AG08395 (cell line): ENCODE measurements at places on chromosomes 4 and X.

GRCh38 chrX:15679246-15679645, 14.6 kb upstream of the CLTRN start:
- no peak for DNase-seq

- DNase-seq, result no peak
Observed at GRCh38 chr4:99828477-99828876, 11.8 kb downstream of the DAPP1 start.

DNA sequence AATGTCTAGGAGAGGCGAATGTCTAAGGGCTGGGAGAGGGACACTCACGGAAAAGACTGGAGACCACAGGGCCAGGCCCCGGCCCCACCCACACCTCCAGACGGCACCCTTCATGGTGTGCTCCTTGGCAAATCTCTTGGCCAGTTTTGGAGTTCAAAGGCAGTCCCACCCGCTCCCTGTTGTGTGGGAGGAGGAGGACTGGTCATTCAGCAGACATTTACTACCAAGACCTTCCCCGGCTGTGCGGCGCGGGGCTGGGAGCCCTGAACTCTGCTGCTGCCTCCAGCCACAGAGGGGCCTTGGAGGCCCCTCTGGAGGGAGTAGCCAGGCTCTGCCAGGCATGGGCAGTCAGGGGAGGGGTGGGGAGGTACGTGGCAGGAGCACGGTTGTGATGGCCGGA, 8.7 kb upstream of the TBC1D14 start:
- no peak for DNase-seq

DNA sequence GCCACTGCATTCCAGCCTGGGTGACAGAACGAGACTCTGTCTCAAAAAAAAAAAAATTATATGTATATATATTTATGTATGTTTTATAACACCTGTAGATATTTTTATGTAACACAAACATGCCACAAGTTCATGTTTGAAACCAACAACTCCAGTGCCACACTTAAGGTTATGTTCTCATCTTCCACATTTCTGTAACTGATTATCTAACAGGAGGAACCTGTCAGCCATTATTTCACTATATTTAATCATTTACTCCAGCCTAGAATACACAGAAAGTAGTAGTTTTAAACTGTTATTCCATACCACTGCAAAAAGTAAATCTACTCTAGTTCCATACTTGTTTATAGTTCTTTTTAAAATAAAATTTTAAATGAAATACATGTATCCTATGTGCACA, 32.3 kb downstream of the MCUB start:
- no peak for DNase-seq

DNA sequence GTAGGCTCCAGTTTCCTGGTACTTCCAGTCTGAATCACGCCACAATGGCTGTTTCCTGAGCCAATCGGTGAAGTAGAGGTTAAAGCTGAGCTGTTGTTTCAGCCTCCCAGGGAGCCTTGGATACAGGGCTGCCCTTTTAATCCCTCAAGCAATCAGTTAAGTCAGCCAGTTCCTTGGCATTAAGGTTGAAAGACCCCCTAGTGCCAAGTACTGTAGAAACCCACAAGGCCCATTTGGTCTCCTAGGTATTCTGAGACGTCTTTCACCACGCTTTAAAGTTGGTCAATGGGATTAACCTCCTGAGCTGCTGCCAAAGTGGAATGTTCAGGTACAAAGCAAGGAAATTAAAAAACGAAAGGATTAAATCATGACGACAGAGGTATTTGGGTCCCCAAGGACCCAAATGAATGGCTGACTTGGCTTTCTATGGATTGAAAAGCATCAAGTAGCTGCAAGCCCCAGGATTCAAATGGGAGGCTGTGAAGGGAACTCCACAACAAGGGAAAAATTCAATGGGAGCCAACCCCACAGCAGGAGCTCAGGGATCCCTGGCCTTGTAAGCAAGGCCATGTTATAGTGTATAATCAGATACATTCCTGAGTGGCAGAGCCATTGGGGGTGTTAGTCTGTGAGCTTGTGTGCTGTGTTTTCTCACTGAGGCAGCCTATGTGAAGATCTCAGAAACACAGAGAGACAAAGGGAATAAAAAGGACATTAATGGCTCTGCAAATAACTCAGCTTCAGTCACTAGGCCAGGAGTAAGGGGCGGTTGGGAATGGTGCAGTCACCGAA, 86.0 kb downstream of the ATG4A start:
- DNase-seq, result no peak

- DNase-seq, result no peak
Observed at GRCh38 chr4:149493492-149493891, 322.2 kb downstream of the IQCM start.

DNA sequence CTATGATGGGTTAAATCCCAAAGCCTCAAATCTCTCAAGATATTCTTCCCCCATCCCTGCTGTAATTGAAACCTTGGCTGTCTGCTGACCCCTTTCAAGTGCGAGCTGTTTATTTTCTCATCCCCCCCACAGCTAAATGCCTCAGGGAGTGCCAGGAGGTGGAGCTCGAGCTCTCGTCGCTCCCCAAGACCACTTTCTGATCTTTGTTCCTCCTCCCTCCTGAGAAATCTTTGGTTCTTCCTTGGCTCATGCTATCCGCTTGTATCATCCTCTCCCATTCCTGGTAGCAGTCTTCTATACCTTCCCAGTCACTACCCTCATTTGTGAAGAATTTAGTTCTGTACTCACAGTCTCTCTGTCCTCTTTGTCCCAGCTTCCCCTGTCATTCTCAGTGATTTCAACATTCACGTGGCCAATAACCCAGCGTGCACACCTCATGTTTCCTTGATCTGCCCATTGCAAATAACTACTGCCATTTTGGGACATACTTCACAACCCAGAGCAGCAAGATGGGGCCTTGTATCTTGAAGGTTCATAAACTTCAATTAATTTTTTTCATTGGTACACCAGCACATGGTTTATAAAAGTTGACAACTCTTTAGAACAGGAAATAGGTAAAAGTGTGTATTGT, 9.2 kb upstream of the SLC25A43 start:
- no peak for DNase-seq

GRCh38 chr4:118798658-118799057, 37.3 kb downstream of the SEC24D start:
- no peak for DNase-seq

GRCh38 chr4:48967631-48968030, 18.4 kb upstream of the CWH43 start:
- no peak for DNase-seq

- no peak for DNase-seq
Observed at GRCh38 chr4:19194672-19195071, 1057.0 kb upstream of the SLIT2 start.

DNA sequence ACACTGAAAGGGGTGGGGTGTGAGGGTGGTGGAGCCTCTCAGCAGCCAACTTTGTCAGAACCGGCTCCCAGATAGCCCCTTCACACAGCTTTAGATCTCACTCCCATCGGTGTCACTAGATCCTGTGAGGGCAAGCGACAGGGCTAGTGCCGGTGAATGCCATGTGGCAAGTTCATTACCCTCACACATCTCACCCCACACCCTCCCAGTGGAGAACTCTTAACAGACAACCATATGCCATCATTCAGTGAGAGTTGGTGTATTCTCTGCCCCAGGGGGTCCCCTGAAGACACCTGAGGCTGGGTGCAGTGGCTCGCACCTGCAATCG, 15.3 kb downstream of the SEPTIN6 start:
- DNase-seq, result no peak

- DNase-seq, result no peak
Observed at GRCh38 chr4:38004887-38005286, 44.7 kb downstream of the PTTG2 start.

DNA sequence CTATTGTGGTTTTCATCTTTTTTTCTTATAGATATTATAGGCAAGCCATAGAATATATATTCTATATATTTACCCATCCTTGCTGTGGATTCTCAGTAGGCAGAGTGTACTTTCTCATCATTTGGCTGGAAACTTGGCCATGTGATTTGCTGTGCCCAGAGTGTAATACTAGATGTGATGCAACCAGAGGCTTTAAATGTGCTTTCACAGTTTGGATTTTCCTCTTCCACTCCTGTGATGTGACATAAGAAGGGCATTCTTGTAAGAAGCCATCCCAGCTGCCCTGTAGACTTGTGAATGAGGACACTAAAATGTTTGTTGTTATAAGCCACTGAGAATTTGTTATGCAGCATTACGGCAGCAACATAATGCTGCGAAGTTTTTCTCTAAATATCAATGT, 10.4 kb upstream of the HPGDS start:
- no peak for DNase-seq

DNA sequence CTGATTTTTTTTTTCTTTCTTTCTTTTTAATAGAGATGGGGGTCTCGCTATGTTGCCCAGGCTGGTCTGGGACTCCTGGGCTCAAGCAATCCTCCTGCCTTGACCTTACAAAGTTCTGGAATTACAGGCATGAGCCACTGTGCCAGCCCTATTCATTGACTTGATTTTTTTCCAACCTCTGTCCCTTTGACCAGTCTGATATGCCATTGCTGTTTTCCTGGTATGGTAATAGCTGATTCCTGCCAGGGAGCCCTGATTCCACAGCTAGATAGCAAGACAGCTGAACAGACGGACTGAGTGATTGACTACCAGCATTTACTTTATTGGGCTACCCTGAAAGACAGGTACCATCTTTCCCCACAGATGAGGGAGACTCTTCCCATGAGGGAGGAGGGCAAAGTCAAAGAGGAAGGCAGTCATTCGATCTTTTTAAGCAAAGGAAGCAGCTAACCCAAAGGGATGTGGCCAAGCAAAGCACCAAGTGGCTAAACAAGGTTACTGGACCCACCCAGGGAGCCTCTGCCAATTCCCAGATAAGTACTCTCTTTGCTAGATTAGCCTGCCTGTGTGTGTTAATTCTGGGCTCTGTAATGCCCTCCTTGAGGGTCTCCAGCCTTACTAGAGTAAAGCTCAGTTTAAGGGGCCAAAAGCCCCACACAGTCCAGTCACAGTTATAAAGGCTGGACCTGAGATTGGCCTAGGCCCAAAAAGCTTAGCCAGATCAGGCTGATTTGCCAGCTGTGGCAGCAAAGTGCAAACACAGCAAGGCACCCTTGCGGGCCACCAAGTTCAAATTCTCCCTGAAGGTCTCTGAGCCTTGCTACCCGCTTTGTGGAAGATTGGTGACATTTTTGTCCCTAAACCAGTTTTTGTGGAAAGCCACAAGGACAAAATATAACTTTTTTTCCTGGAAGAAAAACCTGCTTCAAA, 192.4 kb upstream of the GPC4 start:
- no peak for DNase-seq
